ENCODE measurements at places on chromosomes 6 and 20.
A peak's percentile ranks its signal among the peaks of the same experiment; 100 is the strongest.

- DNase-seq: no peak
Measured at GRCh38 chr20:10789386-10789785, 115.6 kb upstream of the JAG1 start.

DNA sequence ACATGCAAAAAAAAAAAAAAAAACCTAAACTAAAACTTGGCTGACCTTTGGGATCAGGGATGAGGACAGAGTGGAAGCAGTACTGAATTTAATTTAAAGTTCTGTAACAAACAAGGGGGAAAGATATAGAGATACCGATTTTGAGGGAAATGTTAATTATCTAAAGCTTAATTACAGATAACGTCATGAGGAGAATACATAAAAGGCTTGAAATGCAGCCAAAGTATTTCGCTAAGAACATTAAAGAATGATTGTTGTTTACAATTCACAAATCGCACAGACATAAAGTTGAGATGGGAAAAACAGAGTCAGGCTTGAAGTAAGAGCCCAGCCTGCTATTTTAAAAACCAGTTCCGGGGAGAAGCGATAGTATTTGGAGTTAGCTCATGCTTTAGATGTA, 208.0 kb upstream of the SASH1 start:
- no peak for DNase-seq

- no peak for DNase-seq
Measured at GRCh38 chr6:170162011-170162774, 128.7 kb downstream of the DLL1 start.

- DNase-seq: no peak
Measured at GRCh38 chr6:37920667-37921066, 101.1 kb downstream of the ZFAND3 start.

GRCh38 chr20:52619101-52619500, 353.1 kb upstream of the TSHZ2 start:
- DNase-seq: no peak

DNA sequence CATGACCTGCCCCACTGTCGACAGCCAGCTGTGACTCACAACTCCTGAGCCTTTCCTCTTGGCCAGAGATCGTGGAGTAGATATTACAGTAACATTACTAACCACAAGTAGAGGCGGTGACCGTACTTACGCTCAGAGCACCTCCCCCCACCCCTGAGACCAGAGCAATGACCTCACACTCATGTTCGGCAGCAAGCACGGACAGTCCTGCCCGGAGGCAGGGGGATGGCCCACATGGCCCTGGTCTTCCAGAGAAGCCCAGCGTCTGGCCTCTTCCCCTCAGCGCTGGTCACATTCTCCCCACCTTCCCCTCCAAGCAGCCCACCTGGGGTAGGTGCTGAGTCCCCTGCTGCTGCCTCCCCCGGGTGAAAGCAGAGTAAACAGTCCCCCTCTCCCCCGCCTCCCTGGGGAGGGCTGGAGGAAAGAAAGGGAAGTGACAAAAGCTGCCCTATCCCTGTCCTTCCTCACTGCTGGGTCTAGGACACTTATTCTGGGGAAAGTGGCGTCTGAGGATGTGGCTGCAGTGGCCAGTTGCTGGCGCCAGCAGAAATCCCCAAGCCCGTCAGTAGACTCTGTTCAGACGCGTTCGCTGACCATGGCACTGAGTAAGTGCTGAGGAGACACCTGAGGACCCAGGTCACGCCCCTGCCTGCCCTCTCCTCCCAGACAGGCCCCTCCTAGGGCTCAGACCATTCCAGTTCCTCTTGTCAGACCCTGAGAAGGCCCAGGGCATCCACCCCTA, 68.5 kb downstream of the MRPL14 start:
- no peak for DNase-seq

DNA sequence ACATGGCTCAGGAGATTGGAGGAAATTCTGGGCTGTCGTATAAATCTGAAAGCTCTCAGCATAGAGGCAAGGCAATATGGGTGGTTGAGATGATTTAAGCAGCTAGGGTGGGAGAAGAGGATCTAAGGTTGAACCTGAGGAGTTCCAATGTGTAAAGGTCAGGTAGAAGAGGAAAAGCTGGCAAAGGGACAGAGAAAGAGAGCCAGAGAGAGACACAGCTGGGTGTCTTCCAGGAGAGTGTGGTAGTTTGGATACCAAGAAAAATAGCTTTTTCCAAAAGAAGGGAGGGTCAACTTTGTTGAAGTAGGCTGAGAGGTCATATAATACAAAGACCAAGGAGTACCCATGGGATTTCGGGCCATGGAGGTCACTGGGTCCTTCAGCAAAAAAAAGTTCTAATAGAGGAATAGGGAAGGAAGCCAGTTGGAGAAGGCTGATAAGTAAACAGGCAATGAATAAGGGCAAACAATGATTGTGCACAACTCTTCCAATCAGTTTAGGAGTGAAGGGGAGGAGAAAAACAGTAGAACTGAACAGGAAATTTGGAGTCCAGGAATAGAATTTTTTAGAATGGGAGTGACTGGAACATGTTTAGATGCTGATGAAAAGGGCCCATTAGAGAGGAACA, 135.1 kb downstream of the QRSL1 start:
- no peak for DNase-seq

GRCh38 chr20:49989234-49990065, 6.7 kb downstream of the SNAI1 start:
- no peak for DNase-seq

DNA sequence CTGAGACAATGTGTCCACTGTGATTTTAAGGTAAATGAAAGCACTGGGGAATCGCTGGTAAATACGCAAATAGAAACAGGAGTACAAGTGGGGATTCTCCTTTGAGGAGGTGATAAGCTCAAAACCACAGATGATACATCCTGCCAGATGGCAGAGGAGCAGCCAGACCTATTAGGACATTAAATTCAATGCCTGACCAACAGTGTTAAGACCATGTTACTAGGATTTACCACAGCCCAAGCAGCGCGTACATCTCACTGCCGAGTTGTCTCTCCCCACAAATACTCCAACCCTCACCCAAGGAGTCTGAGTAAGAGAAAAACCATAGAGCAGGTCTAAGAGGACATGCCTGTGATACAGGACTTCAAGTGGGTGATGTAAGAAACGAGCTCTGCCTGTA, 68.9 kb upstream of the TULP1 start:
- no peak for DNase-seq

- DNase-seq: no peak
Measured at GRCh38 chr20:46056970-46057855, 28.2 kb downstream of the SLC12A5 start.

- DNase-seq: no peak
Measured at GRCh38 chr6:156618600-156619205, 158.5 kb upstream of the ARID1B start.

GRCh38 chr6:118103381-118104146, 196.5 kb downstream of the SLC35F1 start:
- no peak for DNase-seq

DNA sequence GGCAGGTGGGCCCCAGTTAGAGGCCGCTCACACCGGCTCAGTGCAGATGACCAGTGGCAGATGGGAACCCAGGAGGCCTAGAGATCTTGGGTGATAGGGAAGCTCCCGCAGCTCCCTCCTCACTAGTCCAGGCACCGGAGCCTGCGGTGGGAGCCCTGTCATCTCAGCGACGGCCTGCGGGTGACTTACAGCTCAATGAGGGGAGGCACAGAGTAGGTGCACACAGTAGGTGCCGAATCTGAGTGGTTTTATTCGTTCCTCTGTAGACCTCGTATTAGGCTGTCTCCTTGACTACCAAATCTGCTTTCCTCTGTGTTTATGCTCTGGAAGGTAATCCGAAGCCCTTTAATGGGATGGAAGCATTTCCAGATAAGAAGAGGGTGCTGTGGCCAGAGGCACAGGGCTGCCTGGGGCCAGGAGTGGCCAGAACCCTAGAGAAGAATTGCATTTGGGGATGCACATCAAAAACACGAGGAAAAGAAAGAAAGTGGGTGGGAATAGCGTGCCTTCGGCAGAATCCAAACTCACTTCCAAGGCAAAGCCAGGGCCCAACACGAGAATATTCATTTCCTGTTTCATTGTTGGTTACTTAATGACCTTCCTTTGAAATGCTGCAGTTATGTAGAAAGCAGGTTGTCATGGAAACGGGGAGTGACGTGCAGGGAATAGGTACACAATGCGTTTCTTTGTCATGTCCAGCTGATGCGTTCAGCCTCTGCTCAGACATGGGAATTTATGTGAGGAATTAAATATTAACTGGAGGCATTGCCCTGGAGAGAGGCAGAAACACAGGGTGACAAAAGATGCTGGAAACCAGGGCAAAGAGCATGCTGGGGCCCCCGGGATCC, 24.7 kb downstream of the MYT1 start:
- DNase-seq: no peak

DNA sequence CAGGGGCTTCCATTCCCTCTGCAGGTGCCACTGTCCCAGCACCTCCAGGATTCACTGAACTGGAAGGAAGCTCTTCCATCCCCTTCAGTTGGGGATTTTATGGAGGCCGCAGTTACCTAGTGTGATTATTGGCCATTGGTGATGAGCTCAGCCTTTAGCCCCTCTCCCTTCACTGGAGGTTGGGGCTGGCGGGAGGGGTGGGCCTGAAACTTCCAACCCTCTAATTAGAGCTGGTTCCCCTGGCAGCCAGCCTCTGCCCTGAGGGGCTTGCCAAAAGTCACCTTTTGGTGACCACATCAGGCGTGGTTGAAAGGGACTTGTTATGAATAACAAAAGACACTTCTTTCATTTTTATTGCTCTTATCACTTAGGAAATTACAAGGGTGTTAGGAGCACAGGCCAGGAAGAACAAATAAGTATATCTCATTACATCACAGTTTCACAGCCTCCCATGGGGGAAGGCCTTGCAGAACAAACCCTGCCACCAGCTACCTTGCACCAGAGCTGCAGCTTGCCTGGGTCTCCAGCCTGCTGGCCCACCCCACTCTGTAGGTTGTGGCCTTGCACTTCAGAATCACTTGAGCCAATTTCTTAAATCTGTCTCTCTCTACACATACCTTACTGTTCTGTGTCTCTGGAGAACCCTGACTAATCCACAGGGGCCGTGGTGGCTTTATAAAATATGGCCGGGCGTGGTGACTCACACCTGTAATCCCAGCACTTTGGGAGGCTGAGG, 5.0 kb downstream of the PYGB start:
- DNase-seq: no peak

DNA sequence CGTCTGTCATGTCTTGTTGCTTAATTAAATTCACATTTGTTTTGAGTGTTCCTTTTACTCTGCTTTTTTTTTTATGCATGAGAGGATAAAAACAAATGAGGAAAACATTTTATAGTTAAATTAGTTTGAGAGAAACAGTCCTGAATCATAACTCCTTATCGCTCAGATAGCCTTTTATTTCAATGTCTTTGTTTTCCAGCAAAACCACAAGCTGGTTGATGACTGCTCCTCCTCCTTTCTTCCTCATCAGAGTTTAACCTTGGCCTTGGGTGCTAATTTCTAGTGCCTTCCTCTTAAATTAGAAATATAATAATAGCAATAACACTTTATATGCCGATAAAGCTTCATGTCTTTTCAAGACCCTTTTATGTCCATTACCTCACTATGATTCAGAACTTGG, 3.1 kb downstream of the NOX3 start:
- no peak for DNase-seq

GRCh38 chr20:19071446-19071725, 141.1 kb upstream of the SLC24A3 start:
- no peak for DNase-seq

DNA sequence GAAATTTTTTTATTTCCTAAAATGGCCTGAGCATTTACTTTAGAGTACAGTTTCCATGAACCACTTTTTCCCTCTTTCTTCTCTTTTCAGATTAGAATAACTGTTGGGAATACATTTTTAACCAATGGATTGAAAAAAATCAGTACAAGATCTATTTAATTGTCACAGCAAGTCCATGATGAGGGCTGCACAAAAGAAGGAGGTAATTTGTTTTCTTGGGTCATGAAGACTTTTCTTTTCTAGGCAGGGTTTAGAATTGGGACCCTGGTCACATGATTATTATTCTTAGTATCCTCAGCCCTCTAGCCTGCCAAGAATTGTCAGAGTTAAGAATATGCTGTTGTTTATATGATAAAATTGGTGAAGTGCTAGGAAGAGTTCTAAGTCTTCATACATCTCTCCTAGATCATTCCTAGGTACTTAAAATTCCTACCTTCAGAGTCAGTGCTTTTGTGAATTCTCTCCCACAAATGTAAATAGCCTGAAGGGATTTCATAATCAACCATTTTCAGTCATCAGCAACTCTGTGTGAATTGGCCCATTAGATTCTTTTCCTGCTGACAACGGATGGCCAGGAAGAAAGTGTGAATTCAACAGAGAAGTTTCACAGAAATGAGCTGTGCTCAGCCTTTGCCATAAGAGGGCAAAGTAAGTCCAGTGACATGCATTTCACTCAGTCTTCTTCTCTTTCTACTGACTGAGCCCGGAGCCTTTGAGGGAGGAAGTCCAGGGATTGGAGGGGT, 32.4 kb upstream of the TPBG start:
- no peak for DNase-seq

DNA sequence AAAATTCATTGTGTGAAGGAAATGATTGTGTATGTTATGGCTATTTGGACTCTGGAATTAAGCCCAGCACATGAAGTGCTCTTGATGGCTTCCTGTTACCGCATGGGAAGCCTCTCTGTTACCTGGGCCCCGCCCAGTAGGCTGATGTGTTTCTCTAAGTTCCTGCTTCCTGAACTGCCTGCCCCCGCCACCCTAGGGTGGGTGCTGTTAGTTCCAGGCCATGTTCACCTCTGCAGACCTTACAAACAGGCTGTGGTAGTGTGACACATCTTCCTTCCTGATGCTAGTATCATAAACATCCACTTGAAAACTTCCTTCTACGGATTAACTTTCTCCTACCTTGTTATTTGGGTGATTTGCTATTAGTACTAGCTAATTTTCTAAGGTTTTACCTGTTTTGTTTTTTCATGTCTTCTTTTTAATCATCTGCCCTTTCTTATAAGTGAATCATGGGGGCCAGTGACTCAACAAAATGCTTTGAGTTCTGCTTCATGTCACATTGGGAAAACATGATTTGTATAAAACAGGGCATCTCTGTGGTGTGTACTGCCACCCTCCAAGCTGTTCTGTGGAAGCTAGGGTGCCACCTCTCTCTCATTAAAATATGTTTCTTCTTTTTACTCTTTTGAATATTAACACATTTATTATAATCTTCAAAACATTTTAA, 40.6 kb downstream of the SH3BGRL2 start:
- peak; percentile 31 for DNase-seq

DNA sequence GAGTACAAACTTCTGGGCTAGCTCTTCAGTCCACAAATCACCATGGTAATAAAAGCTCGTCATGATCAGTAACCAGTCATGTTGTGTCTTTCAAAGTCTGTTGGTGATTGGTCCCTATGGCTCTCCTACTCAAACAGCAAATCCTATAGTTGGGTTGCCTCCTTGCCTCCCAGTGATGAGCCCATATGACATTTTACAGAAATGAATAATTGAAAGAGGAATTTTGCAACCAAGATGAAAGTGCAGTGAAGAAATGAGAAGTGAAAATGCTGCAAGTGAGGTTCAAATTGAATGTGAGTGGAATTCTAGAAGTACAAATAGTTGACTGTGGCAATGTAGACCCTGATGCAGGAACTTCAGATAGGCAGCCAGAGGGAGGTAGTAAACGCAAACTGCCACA, 5.1 kb upstream of the SIRPD start:
- DNase-seq: no peak

DNA sequence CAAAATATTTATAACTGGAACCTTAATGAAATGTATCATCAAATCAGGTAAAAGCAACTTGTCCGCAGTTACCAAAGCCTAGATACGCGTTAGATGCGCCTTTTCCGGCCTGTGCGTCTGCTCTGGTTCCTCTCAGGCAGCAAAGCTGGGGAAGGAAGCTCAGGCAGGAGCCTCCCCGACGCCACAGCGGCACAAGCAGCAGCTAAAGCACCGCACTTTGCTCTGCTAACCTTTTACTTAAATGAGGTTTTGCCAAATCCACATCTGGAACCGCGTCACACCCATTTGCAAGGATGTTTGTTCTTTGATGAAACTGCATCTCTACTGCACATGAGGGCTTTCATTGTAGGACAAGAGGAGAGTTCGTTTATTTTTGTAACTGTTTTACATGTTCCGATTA, 36.8 kb downstream of the THBS2 start:
- no peak for DNase-seq
